Dorsolateral prefrontal cortex (tissue), 122 donors: ENCODE measurements at places on chromosomes 4 and X.

GRCh38 chrX:17987783-17988182 lies 126.7 kb upstream of the RAI2 start:
- DNase-seq: no peak

DNA sequence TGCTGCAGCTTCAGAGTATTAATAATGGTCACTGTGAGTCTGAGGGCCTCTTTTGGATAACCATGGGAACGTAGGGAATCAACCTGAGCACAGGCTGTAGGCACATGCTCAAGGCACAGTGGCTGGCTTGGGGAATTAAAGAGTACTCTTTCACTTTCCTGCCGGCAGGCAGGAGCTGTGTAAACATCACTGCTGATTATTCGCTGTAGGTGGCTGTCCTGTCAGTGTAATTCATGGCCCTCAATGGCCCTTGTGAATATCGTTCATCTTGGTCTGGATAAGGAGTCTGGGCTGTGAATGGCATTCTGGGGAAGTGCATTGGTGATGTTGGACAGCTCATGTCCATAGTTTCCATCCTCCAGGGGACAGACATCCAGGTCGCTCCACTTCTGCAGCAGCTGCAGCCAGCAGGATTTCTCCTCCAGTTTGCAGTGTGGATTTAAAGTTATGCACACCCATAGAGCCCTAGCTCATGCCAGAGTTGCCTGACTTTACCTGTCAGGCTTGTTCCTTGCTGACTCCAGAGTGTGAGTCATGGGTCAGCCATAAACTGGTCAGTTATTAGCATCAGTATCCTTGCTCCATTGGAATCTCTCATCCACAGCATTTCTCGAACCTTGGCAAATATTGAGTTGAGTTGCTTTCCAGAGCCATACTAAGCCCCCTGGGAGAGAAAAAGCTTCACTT lies 43.0 kb downstream of the C4orf33 start:
- DNase-seq: no peak

GRCh38 chrX:70553516-70553915 lies 108.9 kb downstream of the DLG3 start:
- no peak for DNase-seq

- DNase-seq: no peak
Observed at GRCh38 chr4:151575646-151576045, 166.7 kb downstream of the FHIP1A start.

GRCh38 chr4:11475871-11476270 lies 47.2 kb upstream of the HS3ST1 start:
- DNase-seq: no peak

DNA sequence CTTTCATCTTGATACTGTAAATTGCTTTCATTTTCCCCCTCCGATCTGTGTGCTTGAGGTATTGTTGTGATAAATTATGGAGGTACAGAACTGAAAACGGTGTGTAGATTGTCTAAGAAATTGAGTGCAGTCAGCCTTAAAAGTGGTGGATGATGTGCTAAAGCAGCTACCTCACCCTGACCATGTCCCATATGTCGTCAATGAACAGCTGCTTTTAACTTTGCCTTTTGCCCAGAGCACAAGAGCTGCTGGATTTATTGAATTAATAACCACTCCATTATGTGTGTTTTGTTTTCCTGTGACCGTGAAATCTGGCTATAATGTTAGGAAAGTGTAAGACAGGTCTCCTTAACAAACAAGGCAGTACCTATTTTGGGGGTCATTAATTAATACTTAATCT lies 581.9 kb upstream of the PITX2 start:
- DNase-seq: no peak

DNA sequence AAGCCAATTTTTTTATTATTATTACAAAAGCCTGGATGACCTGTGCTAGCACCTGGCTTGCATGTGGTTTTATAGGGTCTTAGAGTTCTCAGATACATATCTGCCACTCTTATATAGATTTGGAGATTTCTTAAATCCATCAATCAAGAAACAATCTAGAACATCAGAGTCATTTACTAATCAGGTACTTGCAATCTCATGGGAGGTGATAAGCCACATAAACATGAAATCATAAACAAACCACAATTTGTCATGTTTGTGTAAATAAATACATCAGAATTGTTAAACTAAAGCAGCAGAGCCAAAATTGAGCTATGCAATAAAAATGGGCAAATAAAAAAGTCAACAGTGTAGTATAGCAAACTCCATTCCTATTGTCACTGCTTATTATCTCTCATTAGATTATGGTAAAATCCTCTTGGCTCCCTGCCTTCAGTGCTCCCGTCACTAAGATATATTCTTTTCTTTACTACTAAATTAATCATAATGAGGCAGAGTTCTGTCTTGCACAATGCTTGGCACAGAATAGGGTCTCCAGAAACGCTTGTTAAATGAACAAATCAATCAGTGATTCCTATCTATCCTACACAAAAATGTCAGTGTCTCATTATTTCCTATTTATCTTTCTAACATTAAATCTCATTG lies 108.7 kb upstream of the TTC29 start:
- no peak for DNase-seq

DNA sequence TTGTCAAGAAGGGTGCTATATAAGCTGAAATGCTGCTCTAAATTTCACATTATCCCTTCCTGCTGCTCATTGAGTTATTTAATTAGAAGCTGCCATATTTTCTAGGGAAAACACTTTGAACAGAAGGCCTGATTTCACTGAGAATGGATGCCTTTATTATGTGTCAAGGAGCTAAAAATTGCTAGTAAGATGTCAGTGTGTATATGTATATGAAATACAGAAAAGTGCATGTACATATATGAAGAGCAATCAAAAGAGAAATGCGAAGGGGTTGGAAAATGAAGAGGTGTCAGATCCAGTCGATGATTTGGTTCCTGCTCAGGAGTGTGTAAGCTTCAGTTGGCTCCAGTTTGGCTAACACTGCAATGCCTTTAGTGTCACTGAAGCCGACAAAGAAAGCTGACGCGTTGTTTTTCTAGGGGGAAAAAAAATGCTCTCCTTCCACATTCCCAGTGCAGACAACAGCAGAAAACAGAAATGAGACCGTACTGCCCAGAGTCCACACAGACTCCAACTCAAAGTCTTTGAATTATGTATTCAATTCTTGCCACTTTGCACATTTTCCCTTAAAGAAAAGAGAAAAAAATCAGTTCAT lies 154.2 kb downstream of the NHS start:
- no peak for DNase-seq

DNA sequence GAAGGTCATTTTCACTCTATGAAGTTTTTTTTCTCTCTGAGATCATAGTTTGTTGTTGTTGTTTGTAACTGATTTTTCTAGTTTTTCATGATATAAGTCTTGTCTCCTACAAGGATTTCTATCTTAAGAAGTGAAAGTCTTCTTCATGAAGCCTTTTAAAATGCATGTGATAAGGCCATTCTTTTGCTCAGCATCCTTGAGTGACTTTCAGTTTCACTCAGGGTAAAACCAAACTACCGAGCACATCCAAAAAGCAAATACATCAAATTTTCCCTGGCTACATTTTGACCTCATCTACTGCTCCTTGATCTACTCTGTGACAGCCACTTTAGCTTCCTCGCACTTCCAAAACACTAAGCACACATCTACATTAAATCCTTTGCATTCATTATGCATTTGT lies 580.7 kb downstream of the KCTD8 start:
- no peak for DNase-seq

DNA sequence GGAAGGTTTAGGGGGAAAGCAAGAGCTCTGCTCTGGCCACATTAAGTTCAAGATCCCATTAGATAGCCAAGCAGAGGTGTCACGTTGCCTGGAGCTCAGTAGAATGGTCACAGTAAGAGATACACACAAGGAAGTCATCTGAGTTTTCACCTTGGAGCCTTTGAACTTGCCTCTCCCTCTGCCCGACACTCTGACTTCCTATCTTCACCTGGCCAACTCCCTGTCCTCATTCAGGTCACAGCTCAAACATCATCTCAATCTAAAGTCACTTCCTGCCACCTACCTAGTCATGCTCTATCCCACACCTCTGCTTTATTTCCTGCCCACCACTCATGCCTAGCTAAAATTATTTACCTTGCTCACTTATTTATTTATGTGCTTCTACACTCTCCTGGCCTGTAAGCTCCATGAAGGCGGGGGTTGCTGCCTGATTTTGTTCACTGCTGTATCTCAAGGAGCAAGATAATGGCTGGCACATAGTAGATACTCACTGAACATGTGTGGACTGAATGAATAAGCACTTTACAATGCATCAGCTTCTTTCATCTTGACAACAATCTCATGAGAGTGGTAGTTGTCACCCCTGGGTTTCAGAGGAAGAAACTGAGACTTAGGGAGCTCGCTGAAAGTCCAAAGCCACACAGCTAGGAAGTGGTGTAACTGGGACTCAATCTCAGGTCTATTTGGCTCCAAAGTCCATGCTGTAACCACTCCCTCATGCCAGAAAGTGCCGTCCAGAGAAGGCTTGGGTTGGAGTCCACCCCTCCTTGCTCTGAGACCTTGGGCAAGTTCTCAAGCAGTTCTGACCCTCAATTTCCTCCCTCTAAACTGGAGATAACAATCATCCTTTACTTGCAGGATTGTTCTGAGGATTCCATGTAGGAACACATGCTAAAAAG lies 40.3 kb downstream of the EFNB1 start:
- no peak for DNase-seq

DNA sequence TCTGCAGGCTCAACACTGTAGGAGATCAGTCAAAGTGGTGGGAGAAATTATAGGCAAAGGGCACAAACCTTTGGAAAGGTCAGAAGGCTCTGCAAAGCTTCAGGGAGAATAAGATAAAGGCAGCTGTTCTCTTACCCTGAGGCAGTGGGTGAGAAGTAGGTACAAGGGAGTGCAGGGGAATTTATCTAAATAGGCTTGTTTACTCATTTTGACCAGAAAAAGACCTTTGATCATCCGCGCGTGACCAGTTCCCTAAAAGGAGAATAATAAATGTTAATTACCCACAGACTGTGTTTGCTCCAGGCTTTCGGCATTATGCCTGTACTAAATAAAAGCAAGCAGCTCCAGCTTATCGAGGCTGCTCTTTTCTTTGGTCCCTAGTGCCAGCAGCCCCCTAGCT lies 9.3 kb downstream of the FGFBP2 start:
- no peak for DNase-seq

DNA sequence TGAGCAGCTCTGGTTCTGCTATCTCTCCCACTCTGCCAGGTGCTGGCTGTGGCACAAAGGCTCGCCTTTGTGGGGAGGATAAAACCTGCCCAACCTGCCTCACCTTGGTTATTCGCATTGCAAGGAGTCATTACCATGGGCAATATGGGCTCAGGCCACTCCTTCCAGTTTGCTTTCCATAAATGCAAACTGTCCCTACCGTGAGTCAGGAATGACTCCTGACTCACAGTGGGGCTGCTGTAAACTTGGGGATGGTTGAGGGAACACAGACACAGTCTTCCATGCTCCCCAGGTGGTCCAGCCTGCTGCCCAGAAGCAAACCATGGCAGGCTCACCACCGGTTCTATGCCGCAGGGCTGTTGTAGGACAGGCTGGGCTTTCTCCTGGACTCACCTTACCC lies 36.1 kb downstream of the COQ2 start:
- DNase-seq: no peak

- no peak for DNase-seq
Observed at GRCh38 chr4:153137677-153138630, 66.3 kb upstream of the TRIM2 start.

GRCh38 chrX:148310426-148311165 lies 189.8 kb upstream of the AFF2 start:
- DNase-seq: no peak

- DNase-seq: no peak
Observed at GRCh38 chrX:30935985-30936384, 46.9 kb upstream of the TAB3 start.

DNA sequence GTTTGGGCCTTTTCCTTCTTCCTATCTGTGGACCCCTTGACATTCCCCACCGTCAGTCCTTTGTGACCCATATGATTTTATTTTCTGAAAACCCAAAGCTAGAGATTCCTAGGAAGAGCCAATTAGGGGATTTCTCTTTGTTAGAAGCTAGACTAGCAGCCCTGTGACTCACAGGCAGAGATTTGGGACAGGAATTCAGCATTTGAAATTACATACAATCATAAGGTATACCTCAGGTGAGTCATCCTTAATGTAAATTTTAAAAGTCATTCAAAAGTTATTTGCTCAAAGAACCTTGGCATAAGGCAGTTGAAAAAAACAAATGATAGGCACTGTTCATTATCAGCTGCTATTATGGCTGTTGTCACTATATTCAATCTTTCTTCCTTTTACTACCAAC lies 40.6 kb downstream of the USP26 start:
- no peak for DNase-seq

DNA sequence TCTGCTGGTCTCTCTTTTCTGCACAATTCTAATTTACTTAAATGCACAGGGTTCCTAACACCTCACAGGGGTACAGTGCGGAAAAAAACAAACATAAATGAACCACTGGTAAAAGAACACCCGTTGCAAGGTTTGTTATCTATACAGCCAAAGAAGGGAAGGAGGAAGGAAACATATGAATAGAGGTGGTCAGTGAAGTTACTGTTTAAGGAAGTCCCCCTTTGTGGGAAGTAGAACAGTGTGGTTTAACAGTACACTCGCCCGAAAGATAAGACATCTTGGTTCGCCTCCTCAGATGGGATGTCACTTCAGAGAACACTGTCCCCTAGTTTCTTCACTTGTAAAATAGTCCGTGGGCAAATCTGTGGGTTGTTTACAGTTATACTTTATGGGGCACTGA lies 57.5 kb downstream of the TEC start:
- DNase-seq: no peak

DNA sequence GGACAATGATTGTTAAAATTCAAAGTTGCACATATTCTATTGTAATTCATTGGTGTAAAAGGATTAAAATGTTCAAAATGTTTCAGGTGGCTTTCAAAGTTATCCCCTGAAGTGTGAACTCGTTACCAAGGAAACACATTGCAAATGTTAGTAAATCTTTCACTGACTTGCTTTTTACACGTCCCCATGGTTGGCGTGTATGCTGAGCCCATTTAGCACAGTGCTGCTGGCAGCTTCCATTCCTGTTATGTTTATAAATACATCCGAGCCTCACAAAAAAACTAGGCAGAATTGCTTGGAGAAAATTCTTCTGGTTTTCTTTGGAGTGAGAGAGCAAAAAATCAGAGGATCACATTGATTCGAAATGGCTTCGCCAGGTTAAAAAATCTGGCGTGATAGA lies 105.9 kb upstream of the HPGD start:
- no peak for DNase-seq

GRCh38 chr4:148901075-148901705 lies 459.0 kb upstream of the NR3C2 start:
- no peak for DNase-seq
